ENCODE measurements at places on chromosomes 5 and 9.

GRCh38 chr5:174151599-174152181 is 106.2 kb downstream of the NSG2 start:
- DNase-seq: no peak

GRCh38 chr9:18536554-18536953 is 62.6 kb downstream of the ADAMTSL1 start:
- no peak for DNase-seq

DNA sequence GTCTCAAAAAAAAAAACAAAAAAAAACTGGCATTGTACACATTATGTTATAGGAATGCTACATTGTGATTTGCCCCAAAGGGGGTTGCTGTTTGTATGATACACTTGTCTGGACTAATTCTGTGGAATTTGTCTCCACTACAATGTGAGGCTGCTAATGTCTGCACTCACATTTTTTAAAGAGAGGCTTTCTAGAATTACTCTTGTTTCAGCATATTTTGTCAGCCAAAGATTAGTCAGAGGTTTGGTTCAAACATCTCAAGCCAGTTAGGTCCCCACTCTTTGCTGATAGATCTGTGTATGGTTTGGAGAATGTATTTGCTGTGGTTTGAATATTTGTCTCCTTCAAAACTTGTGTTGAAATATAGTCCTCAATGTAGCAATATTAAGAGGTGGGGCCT is 59.3 kb upstream of the ZNF169 start:
- no peak for DNase-seq

DNA sequence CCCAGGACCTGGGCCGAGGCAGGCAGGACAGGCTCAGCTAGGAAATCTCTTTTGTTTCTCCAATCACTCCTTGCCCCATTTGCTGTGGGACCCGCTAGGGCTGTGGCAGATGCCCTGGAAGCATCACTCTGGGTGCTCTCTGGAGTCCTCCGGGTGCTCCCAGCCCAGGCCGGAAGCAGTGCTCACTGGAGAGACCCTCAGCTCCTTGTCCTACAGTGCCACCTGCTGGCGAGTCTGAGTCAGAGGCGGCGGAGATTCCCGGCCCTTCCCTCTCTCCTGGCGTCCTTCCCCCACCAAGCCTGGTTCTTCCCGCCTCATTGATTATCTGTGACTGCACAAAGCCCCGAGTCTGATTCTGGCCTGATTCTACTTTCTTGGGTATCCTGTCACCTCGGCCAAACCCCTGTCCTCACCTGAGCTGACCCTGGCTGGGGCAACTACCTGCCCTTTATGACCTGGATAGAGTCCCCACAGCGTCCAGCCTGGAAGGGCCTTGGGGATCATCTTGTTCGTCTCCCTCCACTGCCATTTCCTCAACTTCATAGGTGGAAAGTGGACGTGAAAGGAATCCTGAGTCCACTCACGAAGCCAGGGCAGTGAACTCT is 7.3 kb upstream of the BARHL1 start:
- peak; percentile 74 for DNase-seq

GRCh38 chr5:61878471-61878870 is 427.5 kb upstream of the KIF2A start:
- DNase-seq: no peak

GRCh38 chr9:124975131-124975530 is 34.2 kb upstream of the GOLGA1 start:
- no peak for DNase-seq

DNA sequence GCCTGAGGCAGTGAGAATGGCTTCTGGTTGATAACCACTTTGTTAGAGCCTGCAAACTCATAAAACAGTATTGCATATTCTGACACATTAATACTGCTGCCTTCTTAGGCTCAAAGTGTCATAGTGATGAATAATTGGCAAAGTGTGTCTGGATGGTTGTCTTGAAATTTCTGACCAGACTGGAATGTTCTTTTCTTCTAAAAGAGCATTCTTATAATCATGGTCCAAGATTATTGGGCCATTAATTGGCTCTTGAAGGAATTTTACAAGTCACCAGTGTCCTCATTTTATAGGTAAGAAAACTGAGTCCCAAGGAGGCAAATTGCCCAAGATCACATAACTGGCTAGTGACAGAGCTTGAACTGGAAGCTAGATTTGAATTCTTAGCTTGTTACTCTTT is 111.7 kb downstream of the PCSK1 start:
- DNase-seq: no peak

DNA sequence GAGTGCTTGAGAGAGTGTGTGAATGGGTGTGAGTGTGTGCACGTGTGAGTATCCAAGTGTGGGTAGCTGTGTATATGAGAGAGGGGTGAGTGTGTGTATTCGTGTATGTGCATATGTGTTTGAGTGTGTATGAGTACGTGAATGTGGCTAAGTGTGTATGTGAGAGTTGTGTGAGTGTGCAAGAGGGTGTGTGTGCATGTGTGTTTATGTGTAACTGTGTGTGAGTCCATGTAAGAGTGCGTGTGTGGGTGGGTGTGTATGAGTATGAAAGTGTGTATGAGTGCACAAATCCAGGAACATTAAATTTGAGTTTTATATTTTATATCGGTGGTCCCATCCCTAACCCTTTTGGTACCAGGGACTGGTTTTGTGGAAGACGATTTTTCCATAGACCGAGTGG is 156.4 kb downstream of the TENT4A start:
- DNase-seq: no peak

- no peak for DNase-seq
Observed at GRCh38 chr9:17367035-17367434, 211.8 kb upstream of the SH3GL2 start.

GRCh38 chr9:20398536-20399338 is 223.6 kb downstream of the MLLT3 start:
- no peak for DNase-seq

DNA sequence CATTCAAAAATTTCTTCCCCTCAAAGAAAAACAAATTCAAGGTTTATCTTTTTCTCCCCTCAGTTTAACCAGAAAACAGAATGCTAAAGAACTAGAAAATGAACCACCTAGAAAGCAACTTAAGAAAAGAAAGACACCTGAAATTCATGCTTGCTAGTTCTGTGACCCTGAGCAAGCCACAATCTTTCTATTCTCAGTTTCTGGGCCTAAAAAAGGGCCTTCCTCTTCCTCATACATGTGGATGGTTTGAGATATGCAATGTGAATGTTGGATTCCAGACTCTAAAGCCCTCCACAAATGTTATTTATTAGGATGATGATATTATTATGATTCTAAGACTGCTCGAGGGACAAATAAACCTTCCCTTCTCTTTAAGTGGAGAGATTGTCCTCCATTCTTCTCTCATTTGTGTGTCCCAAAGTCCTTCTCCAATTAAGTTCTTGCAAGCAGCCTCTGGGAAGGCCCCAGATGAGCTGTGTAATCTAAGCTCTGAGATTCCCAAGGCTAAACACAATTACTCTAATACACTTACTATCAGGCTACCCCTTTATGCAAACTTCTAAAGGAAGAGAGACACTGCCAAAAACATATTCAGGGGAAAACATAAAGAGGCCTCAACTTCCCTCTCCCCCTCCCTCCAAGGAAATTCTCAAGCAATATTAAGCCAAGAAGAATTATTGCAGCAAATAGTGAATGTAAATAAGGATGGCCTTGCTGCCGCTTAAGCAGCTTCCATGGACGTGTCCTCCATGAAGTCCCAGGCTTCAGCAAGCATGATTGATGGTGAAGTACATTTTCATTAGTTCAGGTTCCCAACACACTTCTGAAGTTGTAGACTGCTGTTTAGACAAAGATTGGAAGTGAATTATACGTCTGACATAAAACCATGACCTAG is 80.2 kb downstream of the PRKACG start:
- DNase-seq: no peak

- DNase-seq: peak; percentile 60
Observed at GRCh38 chr9:121059998-121060636, 10.0 kb upstream of the C5 start.

- DNase-seq: no peak
Observed at GRCh38 chr5:80672140-80672736, 17.5 kb upstream of the DHFR start.

DNA sequence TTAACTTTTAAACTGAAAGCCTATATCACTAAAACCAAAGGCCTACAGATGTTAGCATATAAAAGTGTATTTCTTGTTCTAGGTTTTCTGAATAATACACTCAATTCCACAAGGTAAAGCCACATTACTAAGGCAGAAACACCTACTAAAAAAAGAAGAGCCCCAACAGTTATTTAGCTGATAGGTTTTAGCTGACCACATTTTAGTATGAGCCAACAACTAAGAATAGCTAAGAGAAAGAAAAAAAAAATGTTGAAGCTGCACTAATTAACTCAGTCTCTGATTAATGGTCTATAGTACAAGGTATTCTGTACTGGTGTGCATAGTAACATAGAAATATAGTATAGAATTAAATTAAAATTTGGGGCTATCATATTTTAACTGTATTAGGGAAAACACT is 23.5 kb downstream of the ZFR start:
- DNase-seq: no peak

- DNase-seq: no peak
Observed at GRCh38 chr5:157930710-157931109, 71.8 kb upstream of the CLINT1 start.

- DNase-seq: no peak
Observed at GRCh38 chr5:160760008-160760407, 92.0 kb downstream of the ATP10B start.

DNA sequence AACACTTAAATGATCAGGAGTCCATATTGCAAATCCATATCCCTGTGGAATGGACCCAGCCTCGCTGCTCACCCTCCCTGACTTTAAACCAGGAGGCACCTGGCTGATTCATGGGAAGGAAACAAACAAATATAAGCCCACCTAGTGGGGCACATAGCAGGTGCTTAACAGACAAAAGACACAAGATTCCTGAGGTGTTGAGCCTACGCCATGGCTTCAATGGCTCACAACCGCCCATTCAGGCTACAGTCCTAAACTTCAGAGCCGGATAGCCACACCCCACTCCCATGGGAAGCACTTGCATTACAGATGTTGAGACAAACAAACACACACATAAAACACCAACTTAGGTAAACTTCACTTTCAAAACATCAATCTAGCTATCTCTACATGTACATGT is 359.9 kb downstream of the ICE1 start:
- no peak for DNase-seq

Measured in NCI-H510A (cell line).